Stimulated activated CD4-positive, alpha-beta T cell treated with anti-CD3 and anti-CD28 coated beads, Interleukin-4, amount 100 ng/mL, for 48 hours (primary cell): ENCODE measurements at places on chromosomes 6 and 20.
A peak's percentile ranks its signal among the peaks of the same experiment; 100 is the strongest.

DNA sequence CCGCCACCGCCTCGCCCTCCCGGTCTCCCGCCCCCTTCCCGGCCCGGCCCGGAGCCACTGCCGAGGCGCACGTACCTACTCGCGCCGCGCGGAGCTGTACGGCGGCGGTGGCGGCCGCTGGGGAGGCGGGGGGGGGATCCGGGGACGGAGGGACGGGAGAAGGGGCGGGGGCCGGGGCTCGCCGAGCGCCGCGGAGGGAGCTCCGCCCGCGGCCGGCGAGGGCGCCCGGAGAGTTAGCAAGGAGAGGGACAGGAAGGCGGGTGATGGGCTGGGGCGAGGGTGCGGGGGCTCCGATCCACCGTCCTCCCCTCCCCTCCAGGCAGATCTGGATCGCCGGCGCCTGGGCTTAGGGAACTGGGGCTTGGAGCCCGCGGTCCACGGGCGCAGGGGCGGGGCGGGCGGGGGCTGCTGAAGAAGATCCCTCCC, 548 bp upstream of the TMEM74B start:
- DNase-seq, result no peak

DNA sequence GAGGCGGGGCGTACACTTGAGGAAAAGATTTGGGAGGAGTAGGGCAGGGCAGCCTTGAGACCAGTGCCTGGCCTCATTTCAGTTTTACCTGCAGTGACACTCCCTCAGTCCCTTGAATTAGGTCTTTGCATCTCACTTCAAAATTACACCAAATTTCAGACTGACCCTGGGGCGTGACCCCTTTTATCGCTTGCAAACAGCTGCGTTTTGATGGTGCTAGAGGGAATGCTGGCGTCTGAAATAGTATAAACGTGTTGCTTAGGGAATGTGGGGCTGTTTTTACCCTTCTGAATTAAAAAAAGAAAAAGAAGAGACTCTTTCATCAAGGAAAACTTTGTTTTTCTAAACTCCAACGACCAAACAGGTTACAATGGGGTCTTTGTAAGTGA, 21.0 kb downstream of the COL9A1 start:
- DNase-seq, result no peak

DNA sequence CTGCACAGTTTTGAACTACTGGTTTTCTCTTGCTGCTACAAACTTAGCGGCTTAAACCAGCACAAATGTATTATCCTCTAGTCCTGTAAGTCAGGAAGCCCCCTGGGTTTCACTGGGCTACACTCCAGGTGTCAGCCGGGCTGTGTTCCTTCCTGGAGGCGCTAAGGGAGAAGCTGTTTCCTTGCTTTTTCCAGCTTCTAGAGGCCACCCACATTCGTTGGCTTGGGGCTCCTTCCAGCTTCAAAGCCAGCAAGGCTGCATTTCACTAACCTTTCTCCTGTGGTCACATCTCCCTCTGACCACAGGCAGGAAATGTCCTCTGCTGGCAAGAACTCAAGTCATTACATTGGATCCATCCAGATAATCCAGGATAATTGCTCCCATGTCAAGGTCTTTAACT, 350.6 kb upstream of the PLCB4 start:
- no peak for DNase-seq

GRCh38 chr6:105804000-105804399, 282.1 kb upstream of the PRDM1 start:
- DNase-seq, result no peak

DNA sequence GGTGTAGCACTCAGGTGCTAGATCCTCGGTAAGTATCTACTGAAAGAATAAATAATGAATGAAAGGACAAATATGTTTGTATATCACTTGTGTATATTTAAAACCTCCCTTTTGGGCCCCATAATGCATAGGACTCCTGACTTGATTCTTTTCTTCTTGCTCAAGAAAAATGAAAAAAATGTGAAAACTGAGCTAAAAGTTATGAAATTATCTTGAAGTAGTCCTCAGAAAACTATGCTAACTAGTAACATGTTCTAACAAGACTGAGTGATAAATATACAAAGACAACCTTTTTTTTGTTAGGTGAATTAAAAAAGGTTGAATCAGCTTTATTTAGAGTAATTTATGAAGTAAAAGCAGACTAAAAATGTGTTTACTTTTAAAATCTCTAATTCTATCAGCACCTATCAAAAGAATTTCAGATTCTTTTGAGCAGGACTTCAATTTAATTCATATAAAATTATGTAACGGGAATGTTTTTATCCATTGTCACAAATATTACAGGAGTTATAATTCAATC, 247.8 kb upstream of the JAG1 start:
- DNase-seq, result no peak

GRCh38 chr20:5927749-5928462, 22.4 kb downstream of the TRMT6 start:
- DNase-seq, result no peak

DNA sequence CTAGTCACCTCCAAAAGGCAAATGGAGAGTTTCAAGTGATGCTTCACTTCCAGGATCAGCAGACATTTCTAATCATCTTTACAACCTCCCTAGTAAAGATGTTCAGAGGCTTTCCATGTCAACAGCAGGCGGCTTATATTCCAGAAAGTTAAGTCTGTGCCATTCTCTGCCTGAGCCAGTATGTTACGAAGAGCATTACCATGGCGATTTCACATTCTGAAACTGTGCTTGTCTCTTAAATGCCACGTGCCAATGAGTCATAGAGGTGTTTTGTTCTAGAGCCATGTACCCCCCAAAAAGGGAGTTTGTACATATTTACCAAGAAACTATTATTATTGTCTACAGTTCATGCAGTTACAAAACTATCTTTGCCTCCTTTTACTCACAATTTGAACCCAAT, 319.5 kb downstream of the FOXA2 start:
- no peak for DNase-seq

GRCh38 chr6:131950767-131951575, at the start of gene CCN2:
Gene CCN2 (minus strand): TSS chr6:131951372. CDS start chr6:131951172, 200 bp downstream.
- no peak for DNase-seq

DNA sequence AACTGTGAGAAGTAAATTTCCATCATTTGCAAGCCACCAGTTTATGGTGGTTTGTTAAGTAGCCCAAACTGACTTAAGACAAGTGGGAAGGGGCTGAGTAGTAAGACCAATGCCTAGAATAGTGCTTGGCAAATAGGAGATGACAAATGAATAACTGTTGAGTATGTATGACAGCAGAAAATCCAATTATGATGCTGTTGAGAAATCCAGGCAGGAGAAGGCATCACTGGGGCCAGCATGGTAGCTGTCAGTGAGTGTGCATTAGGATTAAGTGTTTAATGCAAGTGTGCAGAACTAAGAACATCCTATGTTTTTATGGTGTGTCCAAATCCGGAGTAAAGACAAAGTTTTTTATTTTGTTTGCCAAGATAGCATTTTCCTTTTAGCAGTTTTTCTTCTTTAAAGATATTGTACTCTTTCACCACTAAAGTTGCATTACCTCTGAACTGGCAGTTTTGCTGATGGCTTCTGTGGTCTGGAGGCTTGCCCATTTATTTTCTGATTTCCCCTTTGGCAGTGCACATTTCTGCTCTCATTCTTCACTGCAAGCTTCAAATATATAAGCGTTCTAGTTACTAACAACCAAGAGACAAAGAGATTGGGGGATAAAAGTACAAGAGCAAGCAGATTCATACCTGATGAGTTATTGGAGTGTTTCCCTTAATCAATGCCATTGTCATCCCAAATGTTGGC, 289.7 kb downstream of the KCNQ5 start:
- no peak for DNase-seq

DNA sequence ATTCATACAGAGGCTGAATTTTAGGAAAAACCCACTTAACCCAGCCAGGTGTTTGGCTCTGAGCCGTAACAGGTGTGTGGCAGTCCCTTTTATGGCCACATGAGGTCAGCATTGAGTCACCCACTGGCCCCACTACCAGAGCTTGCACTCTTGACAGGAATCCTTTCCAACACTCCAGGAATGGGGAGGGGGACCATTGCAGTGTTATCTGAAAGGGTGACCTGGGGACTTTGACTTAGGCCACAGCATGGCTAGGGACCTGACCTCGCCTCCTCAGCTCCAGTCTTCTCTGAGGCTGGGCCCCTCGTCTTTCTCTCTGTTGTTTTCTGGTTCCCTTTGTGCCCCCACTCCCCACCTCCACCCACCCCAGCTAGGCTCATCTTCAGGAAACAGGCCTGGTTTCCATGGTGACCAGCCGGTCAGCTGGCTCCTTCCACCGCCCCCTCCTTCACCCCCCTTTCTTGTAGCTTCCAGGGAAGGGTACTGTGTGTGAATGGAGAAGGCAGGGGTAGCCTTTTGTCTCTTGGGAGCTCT, 2.1 kb upstream of the TMEM151B start:
- peak; percentile 52 for DNase-seq

- DNase-seq, result no peak
Observed at GRCh38 chr6:111837641-111838500, 35.4 kb downstream of the FYN start.

DNA sequence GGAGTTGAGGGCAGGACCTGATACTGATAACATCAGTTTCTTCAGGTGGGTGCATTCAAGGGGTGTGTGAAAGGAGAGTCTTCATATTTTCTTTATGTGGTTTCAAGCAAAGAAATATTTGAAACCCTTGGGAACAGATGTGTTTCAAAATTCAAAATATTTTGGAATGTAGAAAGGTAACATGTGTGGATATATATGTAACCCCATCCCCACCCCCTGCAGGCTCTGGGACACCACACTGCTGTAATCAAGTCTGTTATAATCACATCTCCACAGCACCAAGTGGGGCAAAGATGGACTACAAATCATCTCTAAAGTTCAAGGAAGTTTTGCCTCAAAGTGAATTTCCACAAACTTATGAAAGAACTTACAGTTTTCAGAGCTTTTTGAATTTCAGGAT, 41.1 kb downstream of the CLIC5 start:
- DNase-seq, result no peak

DNA sequence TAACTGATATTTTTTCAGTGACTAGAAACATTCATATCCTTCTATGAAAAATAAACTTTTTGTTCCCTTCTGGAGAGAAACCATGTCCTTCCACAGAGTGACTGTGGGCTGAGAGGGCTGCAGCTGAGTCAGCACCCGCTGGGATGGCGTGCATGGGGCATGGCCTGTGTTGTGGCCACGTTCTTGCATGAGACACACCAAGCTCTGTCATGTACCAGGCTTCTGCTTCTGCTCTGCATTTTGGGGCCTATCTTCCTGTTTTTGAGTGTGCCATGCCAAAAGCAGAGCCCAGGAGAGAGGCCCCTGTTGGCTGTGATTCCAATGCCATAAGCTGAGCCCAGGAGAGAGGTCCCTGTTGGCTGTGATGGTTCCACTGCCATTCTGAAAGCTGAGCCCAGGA, 10.8 kb downstream of the APMAP start:
- no peak for DNase-seq

GRCh38 chr6:38501931-38502330, 137.8 kb downstream of the BTBD9 start:
- DNase-seq, result no peak

DNA sequence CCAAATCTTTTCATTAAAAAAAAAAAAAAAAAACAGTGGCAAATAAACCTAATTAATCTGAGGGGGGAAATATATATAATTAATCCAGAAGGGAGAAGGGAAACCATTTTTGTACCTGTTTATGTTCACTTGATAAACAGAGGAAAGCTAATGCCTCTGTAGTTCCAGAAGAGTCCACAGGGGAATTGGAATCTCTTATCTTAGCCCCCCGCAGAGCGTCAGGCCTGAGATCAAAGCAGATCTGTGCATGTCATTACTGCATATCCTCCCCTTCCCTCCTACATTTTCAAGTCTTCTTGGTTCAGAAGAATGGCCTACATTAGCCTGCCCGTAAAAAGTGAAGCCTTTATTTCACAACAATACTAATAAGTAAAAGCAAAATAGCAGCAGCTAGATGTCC, 157.2 kb downstream of the PTPRT start:
- no peak for DNase-seq

DNA sequence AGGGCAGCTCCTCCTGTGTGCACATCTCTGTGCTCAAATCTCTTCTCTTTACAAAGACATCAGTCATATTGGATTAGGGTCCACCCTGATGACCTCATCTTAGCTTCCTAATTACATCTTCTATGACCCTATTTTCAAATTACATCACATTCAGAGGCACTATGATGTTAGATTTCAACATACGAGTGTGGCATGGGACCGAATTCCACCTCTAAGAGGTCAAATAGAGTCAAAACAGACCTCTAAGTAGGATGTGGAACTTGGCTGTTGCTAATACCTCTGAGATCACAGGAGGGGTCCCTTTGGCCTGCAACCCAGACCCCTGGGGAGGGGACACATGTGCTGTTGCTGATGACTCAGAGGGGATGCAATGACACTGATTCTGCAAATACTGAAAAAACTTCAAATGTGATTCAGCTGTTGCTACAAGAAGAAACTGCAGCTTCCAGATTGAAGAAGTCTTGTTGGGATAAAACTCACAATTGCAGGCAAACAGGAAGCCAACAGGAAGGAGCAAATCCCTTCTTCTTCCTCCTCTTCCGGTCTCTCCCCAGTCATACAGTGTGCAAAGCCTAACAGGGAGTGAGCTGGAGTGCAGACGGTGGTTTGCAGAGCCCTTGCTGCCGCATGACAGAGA, 216.2 kb downstream of the MYLK4 start:
- DNase-seq, result no peak

GRCh38 chr6:140572129-140572528, 1197.7 kb upstream of the CITED2 start:
- no peak for DNase-seq

DNA sequence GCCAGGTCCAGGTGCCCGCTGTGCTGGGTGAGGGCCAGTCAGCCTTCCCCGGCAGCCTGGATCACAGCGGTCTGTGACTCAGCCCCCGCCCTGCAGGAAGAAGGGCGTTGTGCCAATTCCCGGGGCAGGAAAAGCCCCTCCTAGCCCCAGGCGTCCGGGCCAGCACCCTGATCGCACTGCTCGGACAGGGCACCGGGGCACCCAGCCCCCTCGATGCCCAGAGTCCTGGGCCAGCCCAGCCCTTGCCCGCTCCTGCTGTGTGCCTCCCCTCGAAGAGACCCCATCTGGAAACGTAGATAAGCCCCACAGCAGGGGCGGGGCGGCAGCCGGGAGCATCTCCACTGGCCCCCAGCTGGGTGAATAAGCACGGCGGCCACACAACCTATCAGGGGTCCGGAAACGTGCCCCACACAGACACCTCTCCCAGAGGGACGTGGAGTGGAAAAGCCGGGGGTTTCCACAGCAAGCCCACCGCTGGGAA, 9.9 kb downstream of the LAMA5 start:
- no peak for DNase-seq

- DNase-seq, result no peak
Observed at GRCh38 chr6:75993236-75994162, 79.0 kb downstream of the IMPG1 start.

- DNase-seq, result no peak
Observed at GRCh38 chr20:41365777-41366545, 657 bp downstream of the EMILIN3 start.

- DNase-seq, result no peak
Observed at GRCh38 chr20:37142708-37143107, 36.4 kb upstream of the RPN2 start.
